ENCODE measurements at places on chromosomes 5 and 9. TPM values are rescaled to one million over a fixed set of nuclear protein-coding genes. Genes with fewer than 3 reads are reported as not detected.

The FAT2 gene
- not detected for total RNA-seq

The TAF1L gene
- not detected for total RNA-seq

The LCN6 gene
- total RNA-seq, result 6.4 TPM

- no peak for DNase-seq
- no peaks in the 10 kb centered on the region for H3K27me3 ChIP-seq
- no peaks in the 10 kb centered on the region for H3K36me3 ChIP-seq
- peaks cover 33% of the 10 kb centered on the region for H3K4me1 ChIP-seq
Measured at GRCh38 chr9:6413365-6414246, 607 bp downstream of the UHRF2 start.

The F12 gene
- not detected for total RNA-seq
